ENCODE measurements at places on chromosomes 1 and 21.

DNA sequence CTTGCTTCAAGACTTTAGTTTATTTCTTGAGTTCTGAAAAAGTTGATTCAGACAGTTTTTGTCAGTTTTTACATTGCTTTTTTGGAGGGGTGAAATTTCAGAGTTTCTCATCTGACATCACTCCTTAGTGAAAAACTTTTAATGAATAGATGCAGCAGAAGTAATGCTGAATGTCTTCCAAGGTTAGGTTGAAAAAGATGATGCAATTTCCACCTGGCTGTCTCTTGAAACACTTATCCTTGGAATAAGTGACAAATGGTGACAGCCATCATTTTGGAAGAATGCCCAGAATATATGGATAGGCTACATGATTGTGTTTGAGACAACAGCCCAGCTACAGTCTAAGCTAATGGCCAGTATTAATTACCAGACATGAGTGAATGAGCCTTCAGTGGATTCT lies 140.8 kb downstream of the ZNF644 start:
- DNase-seq, result no peak

DNA sequence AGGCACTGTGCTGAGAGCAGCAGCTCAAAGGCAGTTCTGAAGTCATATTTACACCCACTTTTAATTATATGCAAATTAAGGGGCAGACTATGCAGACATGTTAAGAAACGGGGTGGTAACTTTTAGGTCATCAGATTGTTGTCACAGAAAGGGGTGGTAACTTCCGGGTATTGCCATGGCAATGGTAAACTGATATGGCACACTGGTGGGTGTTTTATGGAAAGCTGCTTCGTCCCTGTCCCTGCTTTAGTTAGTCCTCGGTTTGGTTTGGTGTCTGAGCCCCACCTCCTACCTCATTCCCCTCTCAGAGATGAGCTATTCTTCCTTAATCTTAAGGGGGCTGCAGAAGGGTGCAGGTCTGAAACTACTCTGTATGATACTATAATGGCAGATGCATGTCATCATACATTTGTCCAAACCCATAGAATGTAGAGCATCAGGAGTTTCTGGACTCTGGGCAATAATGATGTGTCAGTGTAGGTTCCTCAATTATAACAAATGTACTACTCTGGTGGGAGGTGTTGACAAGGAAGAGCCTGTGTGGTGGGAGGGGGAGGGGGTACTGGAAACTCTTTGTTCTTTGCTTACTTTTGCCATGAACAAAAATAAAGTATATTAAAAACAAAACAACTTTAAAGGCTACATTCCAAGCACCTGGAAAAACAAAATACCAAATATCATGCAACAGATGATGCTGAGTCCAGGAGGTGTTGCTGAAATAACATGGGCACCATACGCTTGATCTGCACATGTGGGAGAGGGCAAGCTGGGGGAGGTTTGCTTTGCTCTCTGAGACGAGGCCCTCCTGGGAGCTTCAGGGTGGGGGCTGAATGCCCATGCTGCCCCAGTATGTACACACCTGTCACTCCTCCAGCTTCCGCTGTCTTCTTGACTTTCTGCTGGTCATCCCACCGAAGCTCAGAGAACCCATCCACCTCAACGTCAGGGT lies 6.3 kb downstream of the PARP1 start:
- no peak for DNase-seq

GRCh38 chr1:39158327-39159086 lies 46.0 kb upstream of the MACF1 start:
- DNase-seq, result peak; percentile 92

GRCh38 chr1:219010720-219011119 lies 163.0 kb upstream of the LYPLAL1 start:
- DNase-seq, result no peak

GRCh38 chr1:228190182-228190581 lies 17.7 kb upstream of the OBSCN start:
- no peak for DNase-seq

All from hepatocyte (in vitro differentiated cells).